Heart left ventricle (tissue), 16 donors: ENCODE measurements at places on chromosomes 11 and 22. TPM values are rescaled to one million over a fixed set of nuclear protein-coding genes. Genes with fewer than 3 reads are reported as not detected.

- no peak for DNase-seq
These were observed 41.7 kb upstream of the BLID start for GRCh38 chr11:122157653-122158161.

DNA sequence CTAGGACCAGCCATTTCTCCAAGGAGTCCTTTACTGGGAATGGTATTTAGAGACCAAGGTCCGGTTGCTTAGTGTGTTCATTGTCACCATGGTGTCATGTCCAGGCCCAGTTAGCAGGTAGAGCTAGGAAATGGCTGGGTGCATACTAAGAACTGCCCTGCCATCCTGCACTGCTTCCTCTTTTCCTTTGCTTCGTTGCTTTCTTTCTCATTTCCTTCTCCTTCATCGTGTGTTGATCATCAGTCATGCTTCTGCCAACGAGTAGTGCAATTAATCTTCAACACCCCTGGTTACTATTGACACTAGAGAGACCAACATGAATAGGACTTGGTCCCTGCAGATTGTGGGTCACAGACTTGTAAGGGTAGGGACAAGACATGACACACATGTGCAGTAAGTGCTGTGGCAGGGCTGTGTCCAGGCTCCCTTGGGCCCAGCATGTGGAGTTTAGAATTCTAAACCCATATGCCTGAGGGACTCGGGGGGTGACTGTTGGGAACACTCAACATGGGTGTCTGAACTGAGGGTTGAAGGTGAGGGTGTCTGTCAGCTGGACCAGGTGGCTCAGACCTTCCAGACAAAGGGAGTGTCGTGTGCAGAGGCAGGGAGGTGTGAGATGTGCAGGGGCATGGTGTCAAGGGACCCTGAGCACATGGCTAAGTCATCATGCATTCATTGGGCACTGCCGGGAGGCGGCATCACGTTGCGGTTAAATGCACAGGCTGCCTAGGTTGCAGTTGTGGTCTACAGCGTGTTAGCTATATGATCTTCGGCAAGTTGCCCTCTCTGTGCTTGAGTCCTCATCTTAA, 42.6 kb downstream of the ST14 start:
- peak; percentile 9 for DNase-seq

- DNase-seq, result no peak
These were observed 728.9 kb downstream of the JRKL start for GRCh38 chr11:97118614-97119200.

KDM4D gene
- total RNA-seq, result 0.67 TPM

DNA sequence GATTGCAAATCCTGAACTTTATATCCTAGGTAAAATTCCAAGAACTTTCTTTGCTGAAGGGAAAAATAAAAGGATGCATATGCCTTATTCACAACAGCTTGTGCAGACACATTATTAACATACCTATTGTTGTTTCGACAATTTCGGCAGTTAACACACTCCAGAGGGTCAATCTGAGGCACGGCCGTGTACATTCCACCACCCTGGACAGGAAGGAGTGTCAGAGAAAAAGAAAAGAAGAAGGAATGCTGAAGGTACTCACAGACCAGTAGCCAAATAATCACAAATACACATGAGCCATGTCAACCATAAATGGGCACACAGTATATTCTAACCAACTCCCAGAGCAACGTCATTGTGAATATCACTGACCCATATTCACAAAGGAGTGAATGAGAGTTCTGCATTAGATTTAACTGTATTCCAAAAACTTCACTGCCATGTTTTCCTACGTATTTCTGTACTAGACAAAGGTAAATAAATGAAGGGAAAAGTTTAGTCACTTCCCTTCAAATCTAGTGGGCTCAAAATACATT, 32.4 kb downstream of the VSIG10L2 start:
- DNase-seq, result no peak

RASGRP2 gene
- 34.0 TPM for total RNA-seq

GRCh38 chr11:9606809-9607510, 33.5 kb downstream of the WEE1 start:
- DNase-seq, result no peak

OR52L1 gene
- total RNA-seq, result not detected

OR52N1 gene
- total RNA-seq, result not detected

DNA sequence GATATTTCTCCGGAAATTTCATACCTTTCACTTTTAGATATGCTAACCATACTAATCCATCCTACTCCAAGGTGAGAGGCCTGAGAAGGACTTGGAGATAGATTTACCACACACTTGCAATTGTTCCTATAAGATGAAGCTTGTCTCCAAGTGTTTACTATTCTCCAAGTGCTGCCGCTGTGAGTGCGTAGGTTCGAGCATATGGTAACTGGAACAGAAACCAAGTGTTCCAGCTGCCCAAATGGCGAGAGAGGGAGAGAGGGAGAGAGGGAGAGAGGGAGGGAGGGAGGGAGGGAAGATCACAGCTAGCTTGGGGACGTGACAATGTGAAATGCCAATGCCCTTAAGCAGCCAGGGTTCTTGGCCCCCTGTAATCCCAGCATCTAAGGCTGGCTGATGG, 21.5 kb downstream of the ASCC2 start:
- no peak for DNase-seq

DNA sequence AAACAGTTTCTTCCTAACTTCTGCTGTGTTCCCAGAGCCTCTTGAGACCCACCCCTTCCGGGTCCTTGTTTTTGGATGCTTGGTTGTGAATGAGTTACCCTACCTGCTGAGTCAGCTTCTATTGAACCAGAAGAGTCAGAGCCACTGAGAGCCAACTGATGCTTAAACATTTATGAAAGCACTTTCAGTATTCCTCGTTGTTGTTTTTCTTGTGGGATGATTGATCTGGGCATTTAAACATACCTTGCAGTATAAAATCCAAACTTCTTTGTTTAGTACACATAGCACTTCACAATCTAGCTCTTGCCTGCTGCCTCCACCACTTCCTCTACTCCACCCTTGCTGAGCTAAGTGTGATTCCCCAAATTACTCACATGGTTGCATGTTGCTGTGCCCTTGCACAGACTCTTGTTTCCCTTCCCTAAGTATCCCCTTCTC, 5.5 kb downstream of the PRSS23 start:
- no peak for DNase-seq

GRCh38 chr11:59259047-59259446, 46.3 kb upstream of the MPEG1 start:
- DNase-seq, result no peak

GTSE1 gene
- total RNA-seq, result 0.72 TPM

DNA sequence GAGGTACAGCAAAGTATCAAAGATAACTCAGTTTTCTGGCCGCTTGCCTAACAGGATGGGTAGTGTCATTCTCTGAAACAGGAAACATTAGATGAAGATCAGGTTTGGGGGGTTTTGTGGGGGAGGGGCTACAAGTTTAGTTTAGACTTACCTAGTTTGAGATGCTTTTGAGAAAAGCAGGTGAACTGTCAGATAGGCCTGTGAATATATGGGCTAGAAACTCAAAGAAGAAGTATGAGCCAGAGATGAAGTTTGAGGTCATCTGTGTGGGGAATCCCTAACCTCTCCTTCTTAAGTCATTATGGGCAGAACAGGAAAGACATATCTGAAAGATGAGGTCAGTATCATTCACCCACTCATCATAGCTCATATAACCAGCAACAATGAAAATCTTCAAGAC, 11.9 kb downstream of the HOATZ start:
- no peak for DNase-seq

GRCh38 chr11:60504219-60504905, 10.8 kb upstream of the MS4A13 start:
- no peak for DNase-seq

DNA sequence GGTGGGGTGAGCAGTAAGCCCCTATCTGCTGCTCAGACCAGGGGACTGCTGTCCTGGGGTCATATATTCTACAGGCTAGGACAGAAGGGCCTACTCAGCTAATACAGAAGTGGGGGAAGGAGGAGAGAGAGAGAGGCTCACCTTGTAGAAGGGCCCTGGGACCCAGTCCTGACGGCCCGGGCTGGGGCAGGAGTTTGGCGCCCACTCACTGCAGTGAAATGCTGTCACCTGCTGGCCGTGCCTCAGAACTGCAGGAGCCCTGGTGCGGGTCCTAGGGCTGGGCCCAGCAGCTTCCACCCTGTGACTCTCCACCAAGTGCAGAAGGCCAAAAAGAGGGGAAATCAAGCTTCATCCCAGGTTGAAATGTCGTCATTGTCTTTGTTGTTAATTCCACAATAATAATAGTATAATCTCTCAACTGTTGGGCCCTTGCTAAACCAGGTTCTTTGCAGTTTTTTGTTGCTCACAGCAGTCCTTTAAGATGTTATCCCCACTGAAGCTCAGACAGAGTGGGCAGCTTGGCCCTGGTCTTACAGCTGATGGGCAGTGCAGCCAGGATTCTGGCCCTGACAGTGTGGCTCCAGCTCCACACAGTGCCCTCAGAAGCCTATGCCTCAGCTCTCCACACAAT, 29.6 kb downstream of the TRIM29 start:
- DNase-seq, result peak; percentile 83

- no peak for DNase-seq
These were observed 9.4 kb downstream of the CNGA4 start for GRCh38 chr11:6248248-6248647.

GRCh38 chr22:45775569-45776312, 104.1 kb downstream of the ATXN10 start:
- no peak for DNase-seq

GRCh38 chr11:44899959-44900358, 50.7 kb downstream of the TP53I11 start:
- no peak for DNase-seq

DNA sequence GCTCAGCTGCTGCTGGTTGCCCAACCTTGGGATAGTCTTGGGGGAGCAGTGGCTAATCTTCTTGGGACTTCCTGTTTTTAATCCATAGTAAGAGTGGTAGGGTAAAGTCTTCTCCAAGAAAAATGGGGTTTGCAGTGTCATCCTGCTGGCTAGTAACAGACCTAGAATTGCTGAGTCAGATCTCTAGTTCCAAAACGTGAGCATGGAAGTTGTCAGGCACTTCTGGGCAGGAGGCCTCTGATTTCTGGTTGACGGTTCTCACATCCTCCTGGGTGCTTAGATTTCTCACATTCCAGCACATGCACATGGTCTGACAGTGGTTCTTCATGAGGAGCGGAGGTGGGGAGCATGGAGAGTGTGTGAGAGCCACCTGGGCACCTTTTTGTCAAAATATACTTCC, 410.0 kb downstream of the OPCML start:
- no peak for DNase-seq

- no peak for DNase-seq
These were observed 204.2 kb downstream of the AASDHPPT start for GRCh38 chr11:106281455-106282173.

DNA sequence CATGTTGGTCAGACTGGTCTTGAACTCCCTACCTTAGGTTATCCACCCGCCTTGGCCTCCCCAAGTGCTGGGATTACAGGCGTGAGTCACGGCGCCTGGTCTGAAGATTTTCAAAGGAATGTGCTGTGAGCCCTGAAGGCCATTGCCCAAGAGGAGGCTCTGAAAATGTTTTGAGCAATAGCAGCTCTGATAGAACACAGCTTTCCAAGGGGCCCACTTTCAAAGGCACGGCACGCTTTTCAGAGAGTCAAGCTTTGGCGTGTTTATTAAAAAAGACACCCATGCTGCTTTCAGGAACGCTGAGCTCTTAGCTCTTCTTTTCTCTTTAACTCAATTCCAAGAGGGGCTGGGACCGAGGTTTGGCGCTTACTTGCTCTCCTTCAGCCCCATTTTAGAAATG, 73.8 kb upstream of the CDON start:
- DNase-seq, result no peak

- no peak for DNase-seq
These were observed 295.0 kb downstream of the NTM start for GRCh38 chr11:131665344-131665968.

CARNS1 gene
- total RNA-seq, result 4.8 TPM

GRCh38 chr11:3126207-3126865, 38.8 kb downstream of the OSBPL5 start:
- peak; percentile 71 for DNase-seq

ABCC8 gene
- 2.3 TPM for total RNA-seq

- DNase-seq, result peak; percentile 37
These were observed 48.8 kb downstream of the ARHGAP32 start for GRCh38 chr11:129143335-129143734.

CENPM gene
- 0.48 TPM for total RNA-seq

GRCh38 chr22:40211476-40212054, 33.8 kb downstream of the TNRC6B start:
- no peak for DNase-seq

SPDYC gene
- total RNA-seq, result not detected

CRYBA4 gene
- not detected for total RNA-seq

OR52B2 gene
- total RNA-seq, result not detected

GRCh38 chr11:36088266-36088972, 144.6 kb downstream of the LDLRAD3 start:
- DNase-seq, result no peak

DNA sequence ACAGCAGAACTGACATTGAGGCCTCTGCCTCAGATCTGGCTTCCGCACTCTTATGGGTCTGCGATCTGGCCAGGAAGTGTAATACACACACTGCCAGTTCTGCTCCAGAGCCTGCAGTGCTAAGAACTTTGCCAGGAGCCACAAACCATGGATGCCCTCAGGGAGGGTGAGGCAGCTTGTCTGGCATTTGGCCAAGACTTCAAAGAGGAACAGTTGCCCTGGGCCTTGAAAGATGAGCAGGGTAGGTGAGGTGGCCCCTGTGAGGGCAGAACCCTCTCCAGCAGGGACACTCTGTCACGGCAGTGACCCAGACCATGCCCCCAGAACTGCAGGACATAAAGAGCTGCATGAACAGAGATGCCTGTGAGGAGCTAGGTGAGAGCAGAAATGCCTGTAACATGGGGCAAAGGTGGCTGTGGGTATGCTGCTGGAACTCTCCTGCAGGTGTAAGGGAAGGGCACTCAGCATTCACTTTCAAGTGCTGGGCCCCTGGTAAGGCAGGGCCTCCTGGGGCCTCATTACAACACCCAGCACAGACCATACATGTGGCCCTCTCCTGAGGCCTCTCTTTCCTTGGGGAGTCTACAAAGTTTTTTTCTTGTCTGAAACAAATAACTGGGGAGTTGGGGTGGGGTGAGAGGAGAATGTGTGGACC, 47.3 kb downstream of the NEU3 start:
- DNase-seq, result no peak

SERPING1 gene
- 58.2 TPM for total RNA-seq

YPEL4 gene
- total RNA-seq, result 0.64 TPM
